Gastroesophageal sphincter (tissue), 4 donors: ENCODE measurements at places on chromosomes 1 and 21.
A peak's percentile ranks its signal among the peaks of the same experiment; 100 is the strongest.

DNA sequence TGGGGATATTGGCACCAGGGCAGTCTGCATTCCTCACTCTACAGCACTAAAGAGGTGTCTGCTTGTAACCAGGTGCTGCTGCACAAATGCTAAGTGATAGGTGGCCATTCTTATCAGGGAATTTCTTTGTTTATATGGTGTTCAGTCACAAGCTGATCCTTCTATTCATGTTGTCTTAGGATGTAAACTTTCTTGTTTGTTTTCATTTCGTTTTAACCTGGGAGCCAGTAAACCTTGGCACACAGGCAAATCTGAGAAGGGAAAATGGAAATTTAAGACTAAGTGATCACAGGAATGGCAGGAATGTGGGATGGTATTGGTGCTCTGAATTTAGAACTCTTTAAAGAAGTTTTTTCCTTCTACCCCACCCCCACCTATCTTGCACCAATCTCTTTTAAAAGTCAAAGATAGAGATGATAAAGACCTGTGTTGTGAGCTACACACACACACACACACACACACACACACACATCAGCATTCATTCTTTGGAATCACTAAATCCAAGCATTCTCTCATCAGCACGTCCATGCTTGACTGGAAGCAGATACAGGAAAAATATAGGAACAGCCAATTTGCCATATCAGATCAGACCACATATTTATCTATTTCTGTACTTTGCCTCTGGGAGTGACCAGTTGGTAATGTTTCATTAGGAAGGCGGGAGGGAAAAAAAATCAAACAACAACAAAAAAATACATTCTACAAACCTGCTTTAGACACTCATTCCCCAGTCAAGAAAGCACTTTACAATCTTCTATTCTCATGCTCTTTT is 451.4 kb upstream of the ADGRL2 start:
- no peak for ATAC-seq

DNA sequence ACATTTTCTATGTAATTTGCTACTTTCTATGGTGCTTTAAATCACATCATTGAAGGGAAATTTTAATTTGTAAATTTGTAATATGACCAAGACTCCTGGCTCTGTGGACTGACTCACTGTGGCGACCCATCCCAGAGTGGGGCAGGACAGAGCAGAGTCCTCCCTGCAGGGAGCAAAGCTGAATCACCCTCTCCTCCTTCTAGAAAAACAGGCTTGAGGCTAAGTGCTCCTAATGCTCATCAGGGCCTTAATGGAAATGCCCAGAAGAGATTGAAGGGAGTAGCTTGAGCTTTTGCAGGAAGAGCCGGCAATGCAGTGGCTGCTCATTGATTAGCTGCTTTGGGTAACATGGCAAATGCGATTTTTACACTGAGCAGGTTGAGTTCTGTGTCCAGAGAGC is 16.8 kb downstream of the S100A10 start:
- ATAC-seq: no peak

DNA sequence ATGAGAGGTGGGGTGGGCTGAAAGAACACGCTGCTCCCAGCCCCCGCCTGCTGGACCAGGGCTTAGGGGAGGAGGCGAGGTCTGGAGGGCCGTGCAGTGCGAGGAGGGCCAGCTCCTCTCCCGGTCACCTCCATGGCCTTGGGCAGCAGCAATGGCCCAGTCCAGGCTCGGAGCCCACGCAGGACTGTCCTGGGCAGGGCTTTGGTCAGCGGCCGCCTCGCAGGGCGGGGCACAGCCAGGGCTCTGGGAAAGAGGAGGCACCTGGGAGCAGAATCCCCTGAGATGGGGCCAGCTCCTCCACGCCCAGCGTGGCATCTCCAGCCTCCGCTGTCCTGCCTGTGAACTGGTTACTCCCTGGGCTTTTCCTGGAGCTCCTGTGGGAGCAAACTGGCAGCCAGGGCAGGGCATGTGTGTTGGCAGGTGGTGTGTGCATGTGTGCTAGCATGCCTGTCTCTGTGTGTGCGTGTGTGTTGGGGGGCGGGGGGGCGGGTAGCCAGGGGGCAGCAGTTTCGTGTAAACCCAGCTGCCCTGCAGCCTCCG is 27.4 kb downstream of the ARHGEF16 start:
- no peak for ATAC-seq

- ATAC-seq: no peak
These were observed 625.6 kb upstream of the PTBP2 start for GRCh38 chr1:96095849-96096612.

GRCh38 chr1:55466921-55467320 is 251.8 kb upstream of the USP24 start:
- ATAC-seq: no peak

DNA sequence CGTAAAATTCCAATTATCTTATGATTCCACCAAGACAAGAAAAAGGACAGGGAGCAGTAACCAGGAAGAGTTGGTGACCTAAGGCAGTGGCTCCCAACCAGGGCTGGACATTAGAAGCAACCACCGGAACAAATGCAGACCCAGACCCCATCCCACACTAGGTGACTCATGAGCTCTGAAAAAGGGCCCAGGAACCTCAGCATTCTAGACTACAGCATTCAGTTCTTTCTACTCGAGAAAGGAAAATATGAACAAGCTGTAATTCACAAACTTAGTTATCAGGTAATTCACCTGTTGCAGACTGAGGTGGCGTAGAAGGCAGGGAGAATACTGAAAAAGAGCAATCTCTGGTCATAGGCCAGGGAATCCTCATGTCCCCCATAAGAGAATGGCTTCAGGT is 138.4 kb upstream of the KRTAP19-8 start:
- ATAC-seq: no peak

GRCh38 chr1:100924991-100925390 is 29.1 kb downstream of the SLC30A7 start:
- ATAC-seq: no peak

- peak; percentile 95 for ATAC-seq
These were observed 51.9 kb upstream of the LPAR3 start for GRCh38 chr1:84944767-84945486.

DNA sequence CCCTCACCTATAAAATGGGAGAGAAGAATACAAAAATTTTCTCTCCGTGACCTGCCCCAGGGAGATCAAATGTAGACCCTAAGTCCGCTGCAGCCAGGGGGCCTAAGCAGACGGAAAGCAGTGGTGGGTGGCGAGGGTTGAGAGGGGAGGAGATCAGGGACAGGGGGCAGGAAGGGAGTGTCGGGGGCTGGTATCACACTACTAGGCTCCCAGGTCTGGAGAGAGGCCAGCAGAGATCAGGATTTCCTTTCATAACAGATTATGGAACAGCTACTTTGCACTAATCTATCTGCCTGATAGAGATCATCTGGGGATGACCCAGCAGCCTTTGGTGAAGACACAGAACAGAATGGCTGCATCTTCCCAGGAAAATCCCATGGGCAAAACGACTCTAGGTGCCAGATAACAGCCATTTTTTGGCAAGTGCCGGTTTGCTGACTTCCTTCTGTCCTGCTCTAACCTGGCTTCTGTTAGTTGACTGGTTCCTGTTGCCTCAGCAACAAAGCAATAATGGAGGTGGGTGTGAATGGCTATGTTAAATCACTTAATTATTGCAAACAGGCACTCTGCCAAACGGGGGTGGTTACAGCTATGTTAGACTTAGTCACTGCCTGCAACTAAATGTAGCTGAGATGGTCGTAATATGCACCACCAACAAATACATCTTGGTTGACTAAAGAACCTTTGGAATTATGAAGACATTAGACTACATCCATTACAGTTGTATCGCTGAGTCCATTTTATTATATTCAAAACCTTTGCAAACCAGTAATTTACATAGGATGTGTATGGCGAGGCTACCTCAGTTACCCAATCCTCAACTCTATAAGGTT is 30.0 kb upstream of the EPS8L3 start:
- ATAC-seq: peak; percentile 35

GRCh38 chr1:67749844-67750690 is 65.1 kb downstream of the GADD45A start:
- ATAC-seq: peak; percentile 84

- ATAC-seq: peak; percentile 97
These were observed at the start of gene RPS6KC1 for GRCh38 chr1:213051127-213051880. Gene RPS6KC1 (plus strand): TSS chr1:213051241. CDS start chr1:213051405, 164 bp downstream.

GRCh38 chr21:14545906-14546480 is at the start of gene SAMSN1:
Gene SAMSN1 (minus strand): TSS chr21:14546315. CDS start chr21:14546261, 54 bp downstream.
- ATAC-seq: peak; percentile 41

DNA sequence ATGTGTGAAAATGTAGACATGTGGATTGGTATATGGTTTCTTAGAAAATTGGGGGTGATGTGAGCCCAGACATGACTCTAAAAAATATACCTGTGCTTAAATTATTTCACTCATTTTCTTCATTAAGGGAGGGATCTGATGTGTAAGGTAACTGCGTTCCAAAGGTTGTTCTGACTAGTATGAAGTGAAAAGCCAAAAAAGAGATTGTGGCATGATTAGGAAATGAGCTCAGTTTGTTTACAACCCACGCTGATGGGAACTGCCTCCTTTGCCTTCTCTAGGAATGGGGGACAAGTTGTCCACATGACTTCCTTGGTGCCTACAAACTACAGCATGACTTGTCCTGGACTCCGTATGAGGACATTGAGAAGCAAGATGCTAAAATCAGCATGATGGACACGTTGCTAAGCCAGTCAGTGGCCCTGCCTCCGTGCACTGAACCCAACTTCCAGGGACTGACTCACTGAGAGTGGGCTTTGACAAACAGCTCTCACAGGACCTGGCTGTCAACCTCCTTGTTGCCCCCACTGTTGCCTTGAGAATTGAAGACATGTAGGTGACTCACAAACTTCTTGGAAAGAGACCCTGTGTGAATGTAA is 8.0 kb downstream of the C1orf50 start:
- ATAC-seq: no peak

DNA sequence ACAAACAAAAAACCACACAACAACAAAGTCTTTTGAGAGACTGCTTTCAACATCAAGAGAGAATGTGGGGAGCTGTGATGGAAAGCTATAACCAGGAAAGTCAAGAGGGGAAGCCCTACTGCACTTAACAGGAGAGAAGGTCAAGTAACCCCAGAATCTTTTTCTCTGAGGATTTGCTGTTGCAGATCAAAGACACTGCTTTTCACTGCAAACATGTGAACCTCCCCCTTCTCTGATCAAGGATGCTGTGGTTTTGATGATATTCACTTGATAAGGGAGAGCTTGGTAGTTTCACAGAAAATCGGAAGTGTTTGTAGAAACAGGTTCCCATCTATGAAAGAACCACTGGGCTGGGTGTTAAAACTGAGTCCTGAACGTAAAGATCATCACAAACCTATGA is 4.8 kb downstream of the ETV3 start:
- ATAC-seq: no peak

DNA sequence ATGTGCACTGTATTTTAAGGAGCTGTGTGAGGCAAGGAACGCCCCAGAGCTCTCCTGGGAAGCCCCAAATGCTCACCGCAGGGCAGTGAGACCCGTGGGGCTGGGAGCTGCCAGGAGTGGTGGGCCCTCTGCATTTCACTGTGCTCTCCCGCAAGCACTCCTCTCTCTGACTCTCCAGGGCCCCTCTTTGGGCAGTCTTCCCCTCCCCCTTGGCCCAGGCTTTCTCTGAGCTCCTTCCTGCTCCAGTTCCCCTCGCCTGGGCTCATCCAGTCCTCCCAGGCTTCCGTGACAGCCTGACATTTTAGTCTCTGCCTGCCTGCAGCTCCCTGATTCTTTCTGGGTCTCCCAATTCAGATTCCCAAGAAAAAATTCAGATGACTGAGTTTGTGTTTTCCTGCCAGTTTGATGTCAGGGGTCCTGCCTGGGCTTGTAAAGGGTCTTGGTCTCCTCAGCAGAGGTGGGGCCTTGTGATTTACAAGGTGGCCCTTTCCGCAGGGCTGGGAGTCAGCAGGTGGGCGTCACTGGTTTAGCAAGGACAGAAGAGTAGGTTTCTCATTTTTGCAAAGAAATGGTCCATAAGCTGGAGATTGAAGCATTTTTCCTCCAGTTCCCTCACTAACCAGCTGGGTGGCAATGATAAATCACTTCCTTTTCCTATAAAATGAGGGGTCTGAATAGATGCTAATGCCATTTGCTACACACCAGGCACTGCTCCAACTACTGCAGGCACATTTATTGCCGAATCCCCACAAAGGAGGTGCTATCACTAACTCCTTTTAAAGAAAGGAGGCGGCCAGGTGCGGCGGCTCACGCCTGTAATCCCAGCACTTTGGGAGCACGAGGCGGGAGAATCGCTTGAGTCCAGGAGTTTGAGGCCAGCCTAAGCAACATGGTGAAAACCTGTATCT is 1.9 kb upstream of the CA6 start:
- ATAC-seq: no peak

DNA sequence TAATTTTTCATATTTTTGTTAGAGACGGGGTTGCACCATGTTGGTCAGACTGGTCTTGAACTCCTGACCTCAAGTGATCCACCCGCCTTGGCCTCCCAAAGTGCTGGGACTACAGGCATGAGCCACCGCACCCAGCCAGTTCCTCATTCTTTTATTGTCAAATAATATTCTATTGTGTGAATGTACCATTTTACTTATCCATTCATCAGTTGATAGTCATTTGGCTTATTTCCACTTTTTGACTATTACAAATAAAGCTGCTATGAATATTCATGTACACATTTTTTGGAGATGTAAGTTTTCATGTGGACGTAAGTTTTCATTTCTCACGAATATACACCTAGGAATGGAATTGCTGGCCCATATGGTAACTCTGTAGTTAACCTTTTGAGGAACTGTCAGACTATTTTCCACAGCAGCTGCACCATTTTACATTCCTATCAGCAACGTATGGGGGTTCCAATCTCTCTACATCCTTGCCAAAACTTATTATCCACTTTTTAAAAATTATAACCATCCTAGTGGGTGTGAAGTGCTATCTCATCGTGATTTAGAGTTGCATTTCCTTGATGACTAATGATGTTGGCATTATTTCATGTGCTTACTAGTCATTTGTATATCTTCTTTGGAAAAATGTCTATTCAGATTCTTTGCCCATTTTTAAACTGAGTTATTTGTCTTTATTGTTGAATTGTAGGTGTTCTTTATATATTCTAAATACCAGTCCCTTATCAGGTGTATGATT is 12.7 kb downstream of the PACC1 start:
- ATAC-seq: no peak

DNA sequence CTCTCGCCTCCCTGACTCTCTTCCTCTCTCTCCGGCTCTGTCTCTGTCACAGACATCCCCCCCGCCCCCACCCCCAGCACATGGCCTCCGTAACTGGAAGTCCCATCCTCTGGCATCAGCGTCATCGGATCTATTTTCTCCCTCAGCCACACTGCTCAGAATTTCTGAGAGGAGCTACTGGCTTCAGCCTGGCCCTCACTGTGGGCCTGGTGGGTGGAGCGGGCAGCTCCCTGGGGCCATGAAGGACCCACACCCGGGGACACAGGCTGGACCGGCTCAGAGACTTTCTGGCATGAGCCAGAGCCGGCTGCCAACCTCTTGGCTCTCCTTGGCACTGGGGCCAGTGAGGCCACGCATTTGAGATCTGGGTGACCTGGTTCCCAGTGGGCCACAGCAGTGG is 61.2 kb upstream of the CASZ1 start:
- ATAC-seq: no peak

DNA sequence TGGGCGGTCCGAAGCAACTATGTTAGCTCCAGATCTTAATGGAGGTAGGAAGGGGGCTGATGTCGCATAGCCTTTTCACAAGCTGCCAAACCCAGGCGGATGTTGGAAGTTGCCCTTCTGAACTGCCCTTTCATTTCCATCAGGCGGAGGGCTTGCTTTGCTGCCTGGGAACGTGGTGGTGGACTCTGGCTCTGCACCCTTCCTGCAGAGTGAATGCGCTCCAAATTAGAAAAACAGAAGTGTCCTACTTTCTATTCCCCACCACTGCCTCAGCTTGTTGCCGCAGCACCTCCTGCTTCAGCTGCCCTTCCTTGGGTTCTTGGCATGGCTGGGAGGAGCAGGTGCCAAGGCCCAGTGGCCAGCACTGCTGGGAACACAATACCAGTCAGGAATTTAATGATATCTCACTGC is 60.6 kb downstream of the AK4 start:
- ATAC-seq: no peak

- peak; percentile 32 for ATAC-seq
These were observed 1.7 kb downstream of the PTPRU start for GRCh38 chr1:29237852-29238619.
